ENCODE measurements at places on chromosomes 4 and X.

DNA sequence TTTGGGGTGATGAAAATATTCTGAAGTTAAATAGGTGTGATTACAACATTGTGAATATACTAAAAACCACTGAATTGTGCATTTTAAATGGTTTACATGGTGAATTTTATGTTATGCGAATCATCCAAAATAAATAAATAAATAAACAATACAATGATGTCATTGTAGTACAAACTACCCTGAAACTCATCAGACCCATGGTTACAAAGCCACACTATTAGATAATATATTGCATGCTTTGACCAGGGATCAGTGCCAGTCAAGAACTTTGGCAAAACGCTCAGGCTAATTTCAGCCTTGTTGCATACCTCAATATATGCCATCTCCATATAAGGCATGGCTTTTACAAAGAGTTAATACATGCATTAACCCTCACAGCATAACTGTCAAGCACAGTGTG, 45.5 kb upstream of the XIAP start:
- no peak for DNase-seq

- no peak for DNase-seq
These were observed 114.4 kb downstream of the UBE2NL start for GRCh38 chrX:143998261-143998660.

DNA sequence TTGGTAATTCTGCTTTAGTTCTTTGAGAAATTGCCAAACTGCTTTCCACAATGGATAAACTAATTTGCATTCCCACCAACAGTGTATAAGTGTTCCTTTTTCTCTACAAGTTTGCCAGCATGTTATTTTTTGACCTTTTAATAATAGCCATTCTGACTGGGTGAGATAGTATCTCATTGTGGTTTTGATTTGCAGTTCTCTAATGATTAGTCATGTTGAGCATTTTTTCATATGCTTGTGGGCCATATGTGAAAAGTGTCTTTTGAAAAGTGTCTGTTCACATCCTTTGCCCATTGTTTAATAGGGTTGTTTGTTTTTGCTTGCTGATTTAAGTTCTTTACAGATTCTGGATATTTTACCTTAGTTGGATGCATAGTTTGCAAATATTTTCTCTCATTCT, 25.9 kb downstream of the ENPEP start:
- no peak for DNase-seq

DNA sequence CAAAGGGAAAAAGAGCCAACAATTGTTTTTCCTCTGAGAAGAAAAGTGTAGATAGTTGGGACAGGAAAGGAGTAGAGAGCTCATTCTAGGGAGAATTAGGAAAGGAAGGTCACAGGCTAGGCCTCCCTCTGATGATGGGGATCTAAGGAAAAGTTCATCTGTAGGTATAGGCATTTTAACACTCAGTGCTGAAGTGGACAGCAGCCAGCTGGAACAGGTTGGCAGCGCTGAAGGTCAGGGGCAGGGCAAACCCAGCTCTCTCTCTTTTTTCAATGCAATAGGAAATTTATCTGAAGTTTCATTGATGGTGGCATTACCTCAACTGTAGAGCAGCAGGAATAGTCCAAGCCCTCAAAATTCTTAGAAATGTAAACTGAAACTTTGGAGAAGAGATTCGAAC, 98.5 kb upstream of the ETNPPL start:
- no peak for DNase-seq

- DNase-seq, result no peak
These were observed 28.9 kb upstream of the OPHN1 start for GRCh38 chrX:68462197-68462596.

DNA sequence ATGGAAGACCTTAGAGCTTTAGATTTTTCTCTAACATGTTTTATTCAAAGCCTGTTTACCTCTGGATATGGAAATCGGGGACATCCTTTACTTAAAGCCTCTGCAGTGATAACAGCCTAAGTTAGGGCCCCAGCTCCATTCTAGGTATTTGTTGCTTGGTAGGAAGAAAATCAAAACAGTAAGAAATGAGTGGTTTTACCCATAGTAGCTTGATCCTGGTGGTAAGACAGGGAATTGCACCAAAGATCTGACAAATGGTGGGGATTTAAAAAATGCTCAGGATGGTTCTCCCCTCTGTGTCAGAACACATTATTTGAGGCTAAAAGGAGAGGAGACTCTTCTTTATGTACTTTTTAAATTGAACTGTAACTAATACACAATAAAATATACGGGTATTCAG, 52.4 kb downstream of the AFF2 start:
- no peak for DNase-seq

GRCh38 chr4:689723-690122, 772 bp upstream of the SLC49A3 start:
- DNase-seq, result no peak

All from stimulated activated CD4-positive, alpha-beta T cell treated with anti-CD3 and anti-CD28 coated beads, TNF-alpha, amount 100 ng/mL, for 24 hours (primary cell).